ENCODE measurements at places on chromosomes 7 and 10.

- DNase-seq = no peak
These were observed 116.1 kb upstream of the CDCA7L start for GRCh38 chr7:22061775-22062174.

DNA sequence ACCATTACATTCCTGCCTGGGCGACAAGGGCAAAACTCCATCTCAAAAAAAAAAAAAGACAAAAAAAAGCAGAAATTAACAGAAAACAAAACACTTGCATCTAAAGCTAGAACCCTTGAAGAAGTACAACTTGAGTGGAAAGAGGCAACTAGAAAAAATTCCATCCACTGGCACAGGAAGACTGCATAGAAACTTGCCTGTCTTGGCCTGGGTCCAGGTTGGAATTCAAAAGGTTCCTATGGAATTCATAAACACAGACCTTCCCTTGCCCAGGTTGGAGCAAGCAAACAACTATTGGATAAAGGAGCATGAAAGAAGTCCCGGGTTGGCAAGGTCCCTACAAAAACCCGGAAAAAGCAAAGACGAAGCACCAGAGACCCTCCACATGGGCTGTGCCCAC is 69.8 kb downstream of the CCDC71L start:
- no peak for DNase-seq

- DNase-seq = no peak
These were observed 7.1 kb downstream of the GUSB start for GRCh38 chr7:65974876-65975275.

DNA sequence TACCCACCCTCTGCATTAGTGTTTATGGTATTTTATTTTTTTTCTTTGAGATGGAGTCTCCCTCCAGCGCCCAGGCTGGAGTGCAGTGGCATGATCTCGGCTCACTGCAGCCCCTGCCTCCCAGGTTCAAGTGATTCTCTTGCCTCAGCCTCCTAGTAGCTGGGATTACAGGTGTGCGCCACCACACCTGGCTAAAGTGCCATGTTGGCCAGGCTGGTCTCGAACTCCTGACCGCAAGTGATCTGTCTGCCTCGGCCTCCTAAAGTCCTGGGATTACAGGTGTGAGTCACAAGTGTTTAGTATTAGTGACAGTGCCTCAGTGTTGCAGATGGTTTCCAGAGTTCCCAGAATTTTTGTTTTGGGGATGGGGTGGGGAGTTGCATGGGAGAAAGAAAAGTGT is 120.3 kb downstream of the NPY start:
- no peak for DNase-seq

GRCh38 chr7:70893971-70894715 is 237.8 kb upstream of the GALNT17 start:
- DNase-seq = no peak

DNA sequence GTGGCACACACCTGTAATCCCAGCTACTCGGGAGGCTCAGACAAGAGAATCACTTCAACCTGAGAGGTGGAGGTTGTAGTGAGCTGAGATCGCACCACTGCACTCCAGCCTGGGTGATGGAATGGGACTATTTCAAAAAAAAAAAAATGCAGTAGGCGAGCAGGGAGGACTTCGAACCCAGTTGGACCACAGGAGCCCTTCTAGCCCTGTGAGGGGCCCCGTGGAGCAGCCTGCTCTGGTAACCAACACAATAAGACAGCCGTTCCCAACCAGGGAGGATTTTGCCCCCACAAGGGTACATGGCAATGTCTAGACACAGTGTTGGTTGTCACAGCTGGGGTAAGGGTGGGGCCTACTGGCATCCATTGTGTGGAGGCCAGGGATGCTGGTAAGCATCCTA is 63.9 kb upstream of the BTBD16 start:
- no peak for DNase-seq

GRCh38 chr10:80540618-80540980 is 2.9 kb downstream of the SH2D4B start:
- DNase-seq = no peak

DNA sequence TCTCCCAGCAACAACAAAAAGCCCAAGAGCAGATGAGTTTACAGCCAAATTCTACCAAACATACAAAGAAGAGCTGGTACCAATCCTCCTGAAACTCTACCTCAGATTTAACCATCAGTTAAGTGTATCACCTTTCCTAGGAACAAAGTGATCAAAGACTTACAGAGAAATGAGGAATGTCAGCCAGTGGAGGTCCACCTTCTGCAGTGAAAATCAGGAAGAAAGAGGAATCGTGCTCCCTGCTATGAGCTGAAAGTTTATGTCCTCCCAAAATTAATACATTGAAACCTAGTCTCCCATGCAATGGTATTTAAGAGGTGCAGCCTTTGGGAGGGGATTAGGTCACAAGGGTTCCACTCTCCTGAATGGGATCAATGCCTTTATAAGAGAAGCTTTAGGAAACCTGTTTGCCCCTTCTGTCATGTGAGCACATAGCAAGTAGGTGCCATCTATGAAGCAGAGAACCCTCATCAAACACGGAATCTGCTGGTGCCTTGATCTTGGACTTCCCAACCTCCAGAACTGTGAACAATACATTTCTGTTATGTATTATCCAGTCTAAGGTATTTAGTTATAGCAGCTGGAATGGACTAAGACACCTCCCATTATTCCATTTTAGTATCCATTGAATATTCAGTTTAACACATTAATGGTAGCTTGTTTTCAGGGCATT is 139.0 kb upstream of the FZD8 start:
- DNase-seq = no peak

DNA sequence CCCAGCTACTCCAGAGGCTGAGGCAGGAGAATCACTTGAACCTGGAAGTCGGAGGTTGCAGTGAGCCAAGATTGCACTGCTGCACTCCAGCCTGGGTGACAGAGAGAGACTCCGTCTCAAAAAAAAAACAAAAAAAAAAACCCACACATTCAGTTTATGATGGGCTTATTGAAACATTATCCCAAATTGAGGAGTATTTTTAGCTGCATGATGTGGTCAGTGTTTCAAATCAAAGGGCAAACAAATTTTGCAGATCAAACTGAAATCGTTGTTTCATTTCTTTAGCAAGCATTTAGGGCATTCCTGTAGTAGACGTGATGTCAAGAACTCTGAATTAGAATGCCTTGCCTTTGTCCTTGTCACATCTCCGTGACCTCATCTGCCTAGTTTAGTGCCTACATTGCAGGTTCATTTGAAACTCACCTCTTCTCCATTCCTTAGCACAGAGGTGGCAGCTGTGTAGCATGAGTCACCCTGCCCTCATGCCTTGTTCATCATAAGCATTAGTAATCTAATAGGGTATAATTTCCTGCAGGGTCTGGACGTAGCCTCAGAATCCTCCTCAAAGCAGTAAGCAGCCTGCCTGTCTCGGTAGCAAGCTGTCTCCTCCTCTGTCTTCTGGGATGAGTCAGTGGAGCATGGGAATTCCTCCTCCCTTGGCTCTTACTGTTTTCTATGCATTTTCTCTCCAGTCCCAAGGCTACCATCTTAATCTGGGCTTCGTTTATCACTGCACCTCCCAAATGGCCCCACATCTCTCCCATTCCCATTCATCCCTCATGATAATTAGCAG is 73.8 kb downstream of the CUL1 start:
- DNase-seq = peak; percentile 38

GRCh38 chr7:38863601-38864291 is 45.2 kb downstream of the VPS41 start:
- DNase-seq = no peak

DNA sequence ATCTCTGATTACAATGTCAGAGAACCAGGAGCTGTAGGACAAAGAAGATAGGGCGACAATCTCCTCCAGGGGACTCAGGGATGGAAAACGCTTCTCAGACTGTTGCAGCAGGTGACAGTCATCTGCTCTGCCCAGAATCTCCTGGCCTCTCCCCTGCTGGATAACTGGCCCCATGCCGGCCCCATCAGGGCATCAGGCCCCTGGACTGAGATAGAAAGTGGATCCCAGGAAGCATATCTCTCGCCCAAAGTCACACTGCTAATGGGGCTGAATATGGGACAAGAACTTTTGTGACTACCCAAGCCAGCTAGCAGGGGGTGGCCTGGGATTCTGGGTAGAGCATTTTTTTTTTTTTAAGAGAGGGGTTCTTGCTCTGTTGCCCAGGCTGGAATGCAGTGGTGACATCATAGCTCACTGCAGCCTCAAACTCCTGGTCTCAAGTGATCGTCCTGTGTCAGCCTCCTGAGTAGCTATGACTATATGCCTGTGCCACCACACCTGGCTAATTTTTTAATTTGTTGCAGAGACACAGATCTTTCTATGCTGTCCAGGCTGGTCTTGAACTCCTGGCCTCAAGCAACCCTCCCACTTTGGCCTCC is 20.5 kb upstream of the MLXIPL start:
- no peak for DNase-seq

- no peak for DNase-seq
These were observed 11.4 kb downstream of the ZNF488 start for GRCh38 chr10:47372726-47373125.

DNA sequence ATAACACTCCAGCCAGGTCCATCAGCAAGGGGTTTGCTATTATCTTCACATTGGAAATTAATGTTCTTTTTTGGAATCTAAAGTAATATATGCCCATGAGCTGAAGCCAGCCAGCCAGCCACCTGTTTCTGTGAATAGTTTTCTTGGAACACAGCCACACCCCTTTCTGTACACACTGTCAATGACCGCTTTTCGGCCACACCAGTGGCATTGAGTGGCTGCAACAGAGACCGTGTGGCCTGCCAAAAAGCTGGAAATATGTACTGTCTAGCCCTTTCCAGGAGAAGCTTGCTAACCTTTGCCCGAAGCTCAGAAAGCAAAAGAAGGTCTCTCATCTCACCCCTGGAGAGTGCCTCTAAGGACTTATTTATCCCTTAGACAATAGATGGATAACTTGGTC is 98.5 kb upstream of the NPS start:
- DNase-seq = no peak

DNA sequence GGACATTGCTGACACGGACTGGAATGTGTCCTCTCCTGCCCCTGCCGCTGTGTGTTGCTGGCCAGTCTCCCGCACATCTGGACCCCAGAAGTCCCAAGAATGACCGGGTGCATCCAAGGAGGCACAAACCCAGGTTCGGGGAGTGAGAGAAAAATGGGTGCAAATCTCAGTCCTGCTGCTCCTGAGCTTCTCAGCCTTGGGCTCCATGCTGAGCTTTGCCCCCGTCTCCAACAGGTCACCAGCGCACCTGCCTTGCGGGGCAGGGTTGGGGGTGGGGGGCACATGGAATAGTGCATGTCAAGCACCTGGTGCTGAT is 6.0 kb upstream of the NANOS1 start:
- DNase-seq = no peak

DNA sequence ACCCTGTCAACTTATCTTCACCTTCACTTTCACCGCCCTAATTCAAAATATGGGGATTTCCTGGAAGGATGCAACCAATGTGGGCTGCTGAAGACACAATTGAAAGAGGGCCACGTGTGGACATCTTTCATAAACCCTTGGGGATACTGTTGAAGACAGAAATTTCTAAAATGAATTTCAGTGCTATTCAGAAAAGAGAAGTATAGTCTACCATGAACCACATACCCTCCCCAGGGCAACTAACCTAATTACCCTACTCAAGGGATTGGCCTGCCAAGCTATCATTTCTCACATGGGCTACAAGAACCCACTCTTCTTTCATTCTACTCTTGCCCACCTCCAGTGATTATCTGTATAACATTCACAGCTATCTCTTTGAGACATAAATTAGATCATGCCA is 226.0 kb downstream of the PHTF2 start:
- DNase-seq = no peak

DNA sequence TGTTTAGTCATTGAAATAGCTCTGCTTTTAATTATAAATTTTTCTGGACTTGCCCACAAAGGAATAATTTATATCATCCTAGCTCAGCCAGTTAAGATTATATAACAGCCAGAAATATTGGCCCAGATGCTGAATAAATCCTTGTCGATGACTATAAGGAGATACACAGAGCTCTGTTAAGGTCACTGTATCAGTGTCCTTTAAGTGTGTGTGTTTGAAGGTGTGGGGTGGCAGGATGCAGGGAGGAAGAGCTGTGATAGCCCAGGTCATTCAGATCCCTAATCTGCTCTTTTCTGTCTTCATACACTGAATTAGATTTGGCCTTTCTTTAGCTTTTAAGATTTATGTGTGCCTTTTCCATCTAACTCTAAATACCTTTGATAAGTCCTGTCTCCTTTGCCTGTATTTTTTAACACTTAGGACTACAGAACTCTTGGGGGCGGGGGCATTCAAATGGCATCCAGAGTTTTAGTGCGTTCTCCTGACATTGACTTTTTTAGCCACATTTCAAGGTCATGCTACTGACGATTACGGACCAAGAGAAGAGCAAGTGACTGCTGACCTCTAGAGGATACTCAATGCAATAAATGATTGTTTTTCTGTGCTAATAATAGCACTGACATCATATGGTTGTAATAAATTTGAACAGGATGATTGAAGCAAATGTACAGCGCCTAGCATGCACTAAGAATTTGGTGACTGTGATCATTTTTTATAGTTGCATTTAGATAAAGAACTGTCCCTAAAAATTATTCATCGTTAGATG is 172.3 kb downstream of the CACNB2 start:
- DNase-seq = no peak

- DNase-seq = no peak
These were observed 28.0 kb downstream of the PRSS2 start for GRCh38 chr7:142798451-142799436.

- no peak for DNase-seq
These were observed 319.8 kb upstream of the PHYHIPL start for GRCh38 chr10:58856508-58857240.

GRCh38 chr7:8511855-8512254 is 78.4 kb downstream of the NXPH1 start:
- no peak for DNase-seq

DNA sequence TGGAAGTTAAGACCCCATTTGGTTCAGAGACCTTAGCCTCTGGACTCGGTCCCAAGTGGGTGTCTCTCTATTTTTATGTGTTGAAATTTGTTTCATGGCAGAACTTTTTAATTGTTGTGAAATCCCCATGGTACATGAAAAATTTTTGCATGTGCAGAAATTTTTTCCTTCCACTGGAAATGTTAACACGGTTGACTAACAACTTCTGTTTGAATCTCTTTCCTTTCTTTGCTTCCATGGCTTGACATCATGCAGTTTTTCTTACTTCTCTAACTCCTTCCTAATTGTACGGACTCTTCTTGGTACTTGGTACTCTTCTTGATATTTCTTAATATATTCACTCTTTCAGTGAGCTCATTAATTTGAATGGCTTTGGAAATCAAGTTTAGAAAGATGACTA is 18.3 kb downstream of the MDFIC start:
- no peak for DNase-seq

DNA sequence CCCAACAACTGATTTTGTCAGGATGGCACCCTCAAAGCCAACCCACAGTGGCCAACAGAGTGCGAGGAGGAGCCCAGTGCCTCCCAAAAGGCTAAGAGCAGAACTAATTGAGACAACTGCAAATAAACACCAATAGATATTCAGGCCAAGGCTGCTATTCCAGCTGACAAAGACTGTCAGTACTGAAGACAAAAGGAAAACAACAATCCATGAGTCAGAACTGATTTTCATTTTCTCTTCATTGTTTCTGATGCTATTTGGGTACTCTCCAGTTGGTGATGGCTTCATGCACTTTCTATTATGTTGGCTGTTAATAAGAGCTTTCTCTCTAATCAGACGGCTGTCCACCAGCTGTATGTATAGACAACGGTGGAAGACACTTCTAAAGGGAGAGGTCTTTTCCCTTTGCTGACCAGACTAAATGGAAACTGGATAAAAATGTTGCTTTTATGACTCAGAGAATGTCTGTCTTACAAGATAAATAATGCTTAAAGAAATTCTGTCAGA is 515.9 kb downstream of the PARD3 start:
- DNase-seq = no peak
